ENCODE measurements at places on chromosomes 3 and 15.

- DNase-seq = no peak
These were observed 2.9 kb upstream of the PRRT3 start for GRCh38 chr3:9955067-9955502.

- no peak for DNase-seq
These were observed 131.0 kb downstream of the IL5RA start for GRCh38 chr3:2978977-2979732.

DNA sequence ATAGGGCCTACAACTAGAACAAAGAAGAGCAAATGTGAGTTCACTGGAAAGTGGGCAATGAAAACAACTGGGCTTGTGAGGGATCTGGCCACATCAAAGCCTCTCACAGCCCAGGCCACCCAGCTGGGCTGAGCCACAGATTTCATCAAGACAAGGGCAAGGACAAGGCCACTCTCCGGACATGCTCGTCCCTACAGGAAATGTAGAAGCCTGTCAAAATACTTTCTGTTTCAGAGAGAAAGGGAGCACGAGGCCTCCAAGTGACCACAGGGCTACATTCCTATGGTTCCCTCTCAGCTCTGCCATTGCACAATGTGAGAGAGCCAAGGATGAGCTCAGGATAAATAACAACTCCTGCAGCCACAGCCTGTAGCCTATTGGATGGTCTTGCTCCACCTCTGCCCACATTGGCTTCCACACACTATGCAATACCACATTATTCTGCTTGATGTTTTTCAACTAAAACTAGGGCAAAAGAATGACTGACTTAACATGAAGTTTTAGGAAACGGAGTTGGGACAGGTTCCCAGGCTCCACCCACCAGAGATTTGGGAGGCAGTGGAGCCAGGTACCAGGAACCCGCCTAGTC lies 12.1 kb downstream of the TBC1D2B start:
- DNase-seq = no peak

DNA sequence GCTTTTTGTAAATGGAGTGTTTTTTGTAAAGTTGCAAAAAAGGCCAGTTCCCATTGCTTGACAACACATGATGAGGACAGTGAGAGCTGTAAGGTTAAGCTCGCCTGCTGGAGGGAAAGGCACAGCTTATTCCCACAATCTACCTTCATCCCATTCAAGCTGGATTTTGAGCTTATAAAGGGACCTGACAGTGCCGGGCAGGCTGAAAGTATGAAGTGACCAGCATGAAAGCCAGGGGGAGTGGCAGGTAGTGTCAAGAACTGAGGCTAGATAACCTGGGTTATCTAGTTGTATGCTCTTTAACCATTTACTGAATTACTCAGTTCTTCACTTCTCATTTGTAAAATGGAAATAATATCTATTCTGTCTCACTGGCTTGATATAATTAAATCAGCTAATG lies 52.3 kb upstream of the KPNA4 start:
- no peak for DNase-seq

DNA sequence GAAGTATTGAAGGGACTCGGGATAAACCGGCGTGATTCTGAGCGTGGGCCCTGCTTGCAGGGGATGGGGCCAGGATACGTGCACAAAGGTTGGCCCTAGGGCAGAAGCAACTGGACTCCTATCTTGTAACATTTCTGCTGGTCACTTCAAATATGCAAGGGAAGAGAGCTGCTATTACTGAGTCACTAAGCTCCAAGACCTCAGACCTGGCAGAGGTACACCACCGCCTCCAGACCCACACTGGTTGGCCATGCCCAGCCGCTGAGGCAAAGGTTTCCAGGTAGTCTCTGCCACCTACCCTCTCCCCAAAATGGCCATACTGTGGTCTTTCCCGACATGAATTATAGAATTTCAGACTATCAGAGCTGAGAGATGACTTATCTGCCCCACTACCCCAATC lies 13.4 kb upstream of the STRA6 start:
- no peak for DNase-seq

DNA sequence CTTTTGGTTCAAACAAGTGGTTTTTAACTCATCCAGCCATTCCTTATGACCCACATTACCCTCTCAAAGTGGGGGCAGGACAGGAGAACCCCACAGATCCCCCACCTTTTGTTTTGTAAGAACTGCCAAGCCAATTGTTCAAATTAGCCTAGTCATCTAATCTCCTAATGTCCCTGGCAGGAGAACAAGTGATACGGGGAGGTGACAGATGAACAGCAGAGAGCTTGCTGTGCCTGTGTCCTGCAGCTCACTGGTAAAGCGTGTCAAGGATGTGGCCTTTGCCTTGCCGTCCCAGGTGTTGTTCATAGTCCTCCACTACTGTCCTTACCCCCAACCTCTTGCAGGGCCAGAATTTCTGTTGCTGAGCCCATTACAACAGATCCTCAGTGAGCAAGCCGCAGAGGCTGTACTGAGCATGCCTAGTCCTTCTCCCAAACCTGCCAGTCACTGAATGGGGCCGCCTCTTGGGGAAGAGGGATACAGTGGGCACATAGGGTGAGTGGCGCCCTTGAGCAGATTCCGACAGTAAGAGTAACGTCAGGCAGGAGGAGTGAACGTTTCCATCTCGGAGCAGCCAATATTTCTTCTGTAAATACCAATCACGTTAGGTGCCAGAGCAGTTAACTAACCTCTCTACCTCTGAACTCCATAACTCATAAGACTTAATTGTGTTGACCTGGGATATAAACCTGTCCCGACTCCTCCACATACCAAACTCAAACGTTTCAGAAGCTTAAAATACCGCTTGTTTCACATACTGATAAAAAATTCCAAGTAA lies 87.4 kb downstream of the ITPR1 start:
- no peak for DNase-seq
